ENCODE measurements at places on chromosomes 2 and 18.

GRCh38 chr2:33467413-33467812 lies 9.0 kb upstream of the RASGRP3 start:
- no peak for DNase-seq

- DNase-seq: no peak
These were observed 40.4 kb downstream of the PTPN2 start for GRCh38 chr18:12843420-12844350.

GRCh38 chr2:21289989-21290388 lies 166.2 kb downstream of the TDRD15 start:
- DNase-seq: no peak

DNA sequence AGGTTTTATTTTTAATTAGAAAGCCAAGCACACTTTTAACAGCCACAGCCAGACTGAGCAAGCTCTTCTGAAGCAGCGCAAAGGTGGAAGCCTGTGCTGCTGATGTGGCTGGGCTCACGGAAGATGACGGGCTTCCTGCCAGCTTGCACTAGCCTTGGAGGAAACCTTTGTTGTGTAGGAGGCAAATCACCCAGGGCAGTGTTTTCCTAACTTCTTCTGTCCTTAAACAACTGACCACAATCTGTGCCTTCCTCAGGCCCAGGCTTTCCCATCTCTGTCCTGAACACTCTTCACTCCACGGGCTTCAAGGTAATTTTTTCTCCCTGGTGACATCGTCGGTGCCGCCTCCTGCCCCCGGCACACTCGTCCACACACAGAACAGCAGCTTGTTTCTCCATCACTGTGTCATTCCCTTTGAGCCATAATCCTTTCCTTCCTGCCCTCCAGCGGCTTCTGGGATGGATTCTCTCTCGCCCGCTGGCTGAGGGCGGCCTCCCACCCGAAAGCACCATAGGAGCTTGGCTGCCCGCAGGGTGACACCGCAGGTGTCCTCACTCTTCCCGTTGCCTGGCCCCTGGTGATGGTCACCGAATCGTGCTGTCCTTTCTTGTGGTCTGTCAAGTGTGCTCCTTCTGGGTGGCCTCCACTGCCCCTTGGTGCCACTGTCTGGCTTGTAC lies 31.1 kb upstream of the INHBB start:
- no peak for DNase-seq

DNA sequence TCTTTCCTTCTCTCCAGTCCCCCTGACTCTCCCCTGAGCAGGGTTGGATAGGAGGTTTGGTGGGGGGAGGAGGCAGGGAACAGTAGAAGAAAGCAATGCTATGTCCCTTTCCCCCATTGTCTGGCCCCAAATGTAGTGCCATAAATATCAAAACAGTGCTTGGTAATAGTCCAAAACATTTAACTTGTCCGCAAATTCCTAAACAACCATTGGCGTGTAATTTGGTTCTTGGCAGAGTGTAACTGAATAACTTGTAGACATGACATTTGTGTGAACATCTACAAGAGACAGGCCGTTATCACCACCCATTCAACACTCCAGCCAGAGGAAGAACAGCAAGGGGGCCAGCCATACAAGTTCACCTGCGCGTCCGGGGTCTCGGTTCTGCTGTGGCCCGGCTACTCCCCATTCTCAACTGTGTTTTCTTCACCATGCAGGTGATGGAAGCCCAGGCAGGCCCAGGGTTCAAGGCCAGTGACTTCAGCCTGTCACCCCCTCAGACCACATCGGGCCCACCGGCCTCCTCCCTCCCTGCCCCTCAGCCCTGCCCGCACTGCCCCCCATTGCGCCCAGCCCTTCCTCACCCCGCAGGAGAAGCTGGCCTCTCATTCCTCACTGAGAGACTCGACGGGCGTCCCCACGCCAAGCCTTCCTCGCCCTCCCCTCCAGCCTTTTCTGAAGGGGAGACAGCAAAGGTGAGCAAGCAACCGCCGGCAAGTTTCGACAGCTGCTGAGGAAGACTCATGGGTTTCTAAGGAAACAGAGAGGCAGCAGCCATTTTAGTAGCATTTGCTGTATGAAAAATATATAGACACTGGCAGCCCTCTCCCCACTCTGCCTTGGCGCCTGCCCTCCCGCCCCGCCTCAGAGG lies 699 bp upstream of the RAPGEF4 start:
- no peak for DNase-seq

DNA sequence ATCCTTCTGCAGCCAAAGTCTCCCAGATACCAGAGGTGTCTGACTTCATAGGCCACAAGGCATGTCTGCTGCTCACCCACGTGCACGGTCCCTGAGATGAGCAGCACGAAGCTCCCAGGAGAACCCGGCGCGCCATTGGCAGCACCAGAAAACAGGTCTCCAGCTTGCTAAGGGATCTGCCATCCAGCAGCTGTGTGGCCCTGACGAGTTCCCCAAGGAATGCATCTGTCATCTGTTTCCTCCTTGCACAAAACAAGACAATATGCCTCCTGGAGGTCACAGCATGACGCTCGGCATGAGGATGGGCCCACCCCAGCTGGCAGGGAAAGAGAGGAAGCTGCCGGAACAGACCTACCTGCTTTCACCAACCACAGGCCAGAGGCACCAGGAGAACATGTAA lies 29.2 kb downstream of the HS6ST1 start:
- DNase-seq: no peak

Data from RCC 7860 (cell line).